ENCODE measurements at places on chromosomes 13 and 19.
A peak's percentile ranks its signal among the peaks of the same experiment; 100 is the strongest.

GRCh38 chr13:31372454-31372853 lies 172.7 kb downstream of the B3GLCT start:
- DNase-seq, result no peak

GRCh38 chr13:100547791-100548201 lies 40.8 kb downstream of the GGACT start:
- DNase-seq, result no peak

GRCh38 chr13:84684048-84684662 lies 801.9 kb upstream of the SLITRK1 start:
- no peak for DNase-seq

DNA sequence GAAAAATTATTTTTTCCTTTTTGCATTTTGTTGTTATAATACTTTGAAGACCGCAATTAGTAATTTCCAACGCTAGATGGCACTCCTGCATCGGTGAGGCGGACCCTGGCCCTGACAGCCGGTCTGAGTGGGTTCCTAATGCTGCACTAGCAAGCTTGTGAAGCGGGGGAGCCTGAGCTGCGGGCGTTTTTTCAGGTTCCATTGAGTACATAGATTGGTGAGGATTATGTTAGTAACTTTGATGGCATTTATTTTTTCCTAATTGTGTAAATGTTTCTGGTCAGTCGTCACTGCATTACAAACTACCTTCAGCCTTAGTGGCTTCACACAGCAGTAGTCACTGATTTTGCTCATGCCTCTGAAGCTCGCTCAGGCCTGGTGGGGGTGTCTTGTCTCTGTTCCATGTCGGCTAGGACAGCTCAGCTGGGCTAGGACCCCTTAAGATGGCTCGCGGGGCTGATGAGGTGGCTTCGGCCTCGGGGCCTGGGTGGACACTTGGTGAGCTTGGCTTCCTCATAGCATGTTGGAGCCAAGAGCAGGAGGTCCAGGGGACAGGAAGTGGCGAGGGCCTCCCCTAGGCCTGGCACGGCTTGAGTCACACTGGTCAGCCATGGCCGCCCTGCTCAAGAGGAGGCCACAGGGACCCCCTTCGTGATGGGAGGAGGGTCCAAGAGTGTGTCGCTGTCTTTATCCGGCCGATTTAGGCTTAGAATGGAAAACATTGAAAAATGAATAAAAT lies 25.0 kb downstream of the ERCC5 start:
- peak; percentile 29 for DNase-seq

GRCh38 chr19:42143341-42144234 lies 11.3 kb upstream of the POU2F2 start:
- DNase-seq, result no peak

DNA sequence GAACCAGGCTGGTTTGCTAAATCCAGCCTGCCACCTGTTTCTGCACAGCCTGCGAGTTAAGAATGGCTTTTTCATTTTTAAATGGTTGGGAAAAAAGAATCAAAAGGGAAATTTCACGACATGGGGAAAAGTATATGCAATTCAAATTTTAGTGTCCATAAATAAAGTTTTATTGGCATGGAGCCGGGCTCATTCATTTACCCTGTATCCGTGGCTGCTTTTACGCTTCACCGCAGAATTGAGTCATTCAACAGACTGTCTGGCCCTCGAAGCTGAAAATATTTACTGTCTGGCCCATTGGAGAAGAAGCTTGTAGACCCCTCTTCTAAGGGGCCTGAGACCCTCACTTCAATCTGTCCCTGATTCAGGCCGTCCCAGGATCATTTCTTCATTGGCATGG lies 26.1 kb downstream of the IER2 start:
- DNase-seq, result no peak

- DNase-seq, result no peak
Measured at GRCh38 chr19:18636969-18637629, at the start of gene KLHL26. KLHL26 (plus strand) TSS chr19:18637028; CDS start chr19:18637055, 27 bp downstream.

- DNase-seq, result no peak
Measured at GRCh38 chr13:77328819-77329132, 1.9 kb upstream of the MYCBP2 start.

DNA sequence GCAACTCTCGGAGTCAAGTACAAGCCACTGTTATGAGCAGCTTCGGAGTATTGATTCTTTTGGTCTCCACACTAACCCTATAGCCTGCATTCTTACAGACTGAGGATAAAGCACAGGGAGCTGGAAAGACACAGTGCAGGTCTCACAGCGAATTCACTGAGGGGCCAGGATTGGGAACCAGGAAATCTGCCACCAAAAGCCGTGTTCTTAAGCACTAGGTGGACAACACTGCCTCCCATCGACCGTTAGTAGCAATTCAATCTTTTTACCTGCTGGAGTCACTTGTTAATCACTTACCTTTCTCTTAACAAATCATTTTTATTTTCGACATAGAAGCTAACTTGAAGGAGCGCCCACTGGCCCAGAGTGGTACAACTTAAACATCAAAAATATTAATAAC lies 6.3 kb downstream of the PMIS2 start:
- DNase-seq, result no peak

GRCh38 chr13:109868578-109869311 lies 82.4 kb upstream of the IRS2 start:
- DNase-seq, result no peak

GRCh38 chr19:51546107-51546649 lies 14.7 kb upstream of the SIGLEC6 start:
- DNase-seq, result no peak

- DNase-seq, result no peak
Measured at GRCh38 chr19:3047496-3048189, 14.7 kb downstream of the TLE5 start.

- DNase-seq, result peak; percentile 38
Measured at GRCh38 chr13:45047394-45048310, 58.3 kb downstream of the GPALPP1 start.

DNA sequence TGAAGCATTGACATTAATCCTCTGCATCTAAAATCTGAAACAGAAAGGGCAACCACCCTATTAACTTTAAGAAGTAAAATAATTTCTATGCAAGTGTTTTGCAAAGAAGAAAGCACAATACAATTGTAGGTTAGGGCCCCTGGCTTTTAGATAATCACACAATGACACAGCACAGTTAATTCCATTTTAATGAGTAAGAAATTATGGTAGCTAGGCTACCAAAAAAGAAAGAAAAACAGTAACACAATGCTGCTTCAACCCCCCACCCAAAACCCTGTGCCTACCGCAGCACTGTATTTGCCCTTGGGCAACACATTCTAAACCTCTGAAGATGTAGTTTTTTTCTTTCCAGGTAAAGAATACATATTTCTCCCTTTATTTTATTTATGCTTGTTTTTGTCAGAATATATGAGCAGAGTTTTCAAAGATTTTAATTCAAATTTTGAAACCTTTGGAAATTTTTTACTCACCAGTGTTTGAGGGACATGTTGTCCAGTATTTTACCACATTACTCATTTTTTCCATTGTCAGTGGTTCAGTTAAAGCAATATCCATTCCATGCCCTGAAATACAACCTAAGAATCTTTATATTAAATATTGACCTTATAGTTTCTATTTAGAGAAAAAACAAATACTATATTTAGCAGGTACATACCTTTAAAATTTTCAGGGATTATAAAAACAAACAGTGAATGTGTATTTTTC lies 21.1 kb downstream of the SOHLH2 start:
- DNase-seq, result no peak

GRCh38 chr13:49185264-49185663 lies 34.9 kb upstream of the MLNR start:
- DNase-seq, result no peak

- DNase-seq, result peak; percentile 29
Measured at GRCh38 chr13:106533943-106534638, 1.4 kb downstream of the EFNB2 start.

DNA sequence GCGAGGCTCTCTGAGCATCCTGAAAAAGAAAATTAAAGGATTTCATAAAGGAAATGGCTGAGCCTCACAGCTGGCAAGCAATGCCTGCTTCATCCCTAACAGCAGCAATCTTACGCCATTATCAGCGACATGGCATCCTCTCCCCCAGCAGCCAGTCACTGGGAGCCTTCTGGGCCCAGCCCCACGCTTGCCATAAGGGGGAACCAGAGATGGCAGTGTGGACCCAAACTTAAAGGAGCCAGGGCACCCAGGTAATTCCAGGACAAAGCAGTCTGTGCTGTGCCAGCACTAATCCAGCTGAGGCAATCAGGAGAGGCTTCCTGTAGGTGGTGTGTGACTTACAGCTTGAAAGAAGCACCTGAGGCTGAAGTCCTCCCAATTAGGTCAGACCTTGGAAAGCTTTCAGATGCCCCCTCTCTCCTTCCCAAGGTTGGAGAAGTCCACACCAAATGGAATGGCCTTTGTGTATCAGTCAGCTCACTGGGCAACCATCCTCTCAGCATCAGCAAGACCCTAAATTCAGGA lies 10.3 kb downstream of the VSTM2B start:
- DNase-seq, result no peak

DNA sequence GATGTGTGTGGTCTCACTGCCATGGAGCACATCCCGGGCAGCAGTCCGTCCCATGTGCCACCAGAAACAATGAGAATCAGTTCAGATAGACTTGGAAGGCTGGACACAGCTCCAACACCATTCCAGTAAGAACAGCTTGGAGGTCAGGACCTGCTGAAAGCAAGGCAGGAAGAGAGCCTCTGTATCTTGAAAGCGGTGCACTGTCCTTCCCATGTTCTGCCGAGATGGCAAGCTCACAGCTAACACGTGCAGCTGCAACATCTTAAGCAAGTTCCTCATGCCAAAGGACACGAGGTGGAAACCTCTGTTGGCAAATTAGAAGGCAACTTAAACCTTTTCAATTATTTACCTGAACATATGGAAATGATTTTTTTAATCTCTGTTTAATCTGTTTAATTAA lies 175.4 kb downstream of the DLEU7 start:
- DNase-seq, result no peak

DNA sequence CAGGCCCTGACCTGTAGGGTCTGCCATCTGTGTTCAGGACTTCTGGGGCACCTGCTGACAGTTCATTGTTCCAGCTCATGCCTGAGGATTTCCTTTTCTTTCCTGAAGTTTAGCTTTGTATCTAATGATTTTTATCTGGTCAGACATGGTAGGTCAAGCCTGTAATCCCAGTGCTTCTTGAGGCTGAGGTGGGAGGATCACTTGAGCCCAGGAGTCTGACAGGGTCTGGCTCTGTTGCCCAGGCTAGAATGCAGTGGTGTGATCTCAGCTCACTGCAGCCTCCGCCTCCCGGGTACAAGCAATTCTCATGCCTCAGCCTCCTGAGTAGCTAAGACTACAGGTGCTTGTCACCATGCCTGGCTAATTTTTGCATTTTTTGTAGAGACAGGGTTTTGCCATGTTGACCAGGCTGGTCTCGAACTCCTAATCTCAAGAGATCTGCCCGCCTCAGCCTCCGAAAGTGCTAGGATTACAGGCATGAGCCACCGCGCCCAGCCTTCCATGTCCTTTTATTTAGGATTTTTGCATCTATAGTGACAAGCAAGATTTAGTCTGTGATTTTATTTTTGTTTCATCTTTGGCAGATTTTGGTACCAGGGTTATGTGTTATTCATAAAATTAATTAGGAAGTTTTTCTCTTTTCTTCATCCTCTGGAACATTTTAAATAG lies 33.2 kb downstream of the CHST8 start:
- DNase-seq, result no peak

DNA sequence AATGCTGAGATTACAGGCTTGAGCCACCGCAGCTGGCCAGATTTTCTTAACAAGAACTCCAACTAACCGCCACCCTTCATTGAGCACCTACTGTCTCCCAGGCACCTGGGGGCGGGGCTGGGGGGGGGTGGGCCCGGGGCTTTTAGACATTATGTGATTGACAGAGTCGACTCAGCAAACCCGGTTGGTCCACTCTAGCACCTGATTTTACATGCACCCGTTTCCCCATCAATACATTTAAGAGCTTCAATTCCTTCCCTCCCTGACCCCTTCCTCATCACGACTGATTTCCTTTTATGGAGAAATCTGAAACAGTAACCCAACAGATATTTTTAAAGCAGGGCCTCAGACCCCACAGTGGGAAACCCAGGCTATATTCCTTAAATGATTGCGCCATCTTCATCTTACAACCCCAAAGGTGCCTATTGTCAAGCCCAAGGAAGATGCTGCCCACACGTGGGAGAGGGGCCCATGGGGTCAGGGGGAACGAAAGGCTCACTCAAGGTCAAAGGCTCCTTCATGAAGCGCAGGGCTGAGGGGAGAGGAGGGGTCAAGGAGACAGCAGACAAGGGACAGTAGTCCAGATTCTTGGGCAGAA lies 1.8 kb downstream of the INSR start:
- no peak for DNase-seq

GRCh38 chr19:966485-967088 lies 17.6 kb upstream of the WDR18 start:
- DNase-seq, result no peak

GRCh38 chr19:10683064-10683426 lies 18.2 kb upstream of the QTRT1 start:
- DNase-seq, result no peak

DNA sequence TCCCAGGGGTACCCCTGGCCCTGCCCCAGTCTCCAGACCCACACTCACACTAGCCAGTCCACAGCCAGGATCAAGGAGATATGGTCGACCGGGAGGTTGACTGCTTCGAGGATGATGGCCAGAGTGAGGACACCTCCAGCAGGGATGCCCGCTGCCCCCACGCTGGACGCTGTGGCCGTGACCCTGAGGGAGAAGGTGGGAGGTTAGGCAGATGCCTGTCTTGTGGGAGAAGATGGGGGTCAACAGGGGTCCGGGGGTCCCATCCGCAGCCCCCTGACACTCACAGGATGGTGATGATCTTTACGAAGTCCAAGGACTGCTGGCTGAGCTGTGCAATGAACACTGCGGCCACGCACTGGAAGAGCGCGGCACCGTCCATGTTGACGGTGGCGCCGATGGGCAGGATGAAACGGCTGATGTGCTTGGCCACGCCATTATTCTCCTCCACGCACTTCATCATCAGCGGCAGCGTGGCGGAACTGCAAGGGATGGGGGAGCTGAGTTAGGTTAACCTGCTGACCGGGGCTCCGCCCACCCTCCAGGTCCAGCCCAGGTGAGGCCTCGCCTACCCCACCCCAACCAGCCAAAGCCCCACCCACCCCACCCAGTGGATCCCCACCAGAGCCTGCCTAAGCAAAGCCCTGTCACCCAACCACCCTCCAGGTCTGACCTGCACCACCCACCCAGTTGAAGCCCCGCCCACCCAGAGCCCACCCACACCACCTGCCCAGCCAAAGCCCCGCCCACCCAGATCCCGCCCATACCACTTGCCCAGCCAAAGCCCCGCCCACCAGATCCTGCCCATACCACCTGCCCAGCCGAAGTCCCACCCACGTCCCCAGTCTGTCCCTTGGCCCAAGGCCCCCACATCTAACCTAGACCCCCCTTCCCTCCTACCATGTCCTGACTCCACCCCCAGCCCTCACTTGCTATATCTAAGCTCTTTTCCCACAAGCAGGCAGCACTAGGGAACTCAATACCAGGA lies 11.2 kb downstream of the SLC1A5 start:
- DNase-seq, result no peak

GRCh38 chr19:51166846-51167490 lies 24.9 kb downstream of the SIGLEC7 start:
- no peak for DNase-seq
